Right forelimb (tissue), 1 donor: ENCODE measurements at places on chromosomes 1 and 21.

- DNase-seq = no peak
Measured at GRCh38 chr21:37593015-37593414, 226.4 kb downstream of the DYRK1A start.

- DNase-seq = peak; percentile 32
Measured at GRCh38 chr1:1939296-1940122, 20.4 kb upstream of the TMEM52 start.

DNA sequence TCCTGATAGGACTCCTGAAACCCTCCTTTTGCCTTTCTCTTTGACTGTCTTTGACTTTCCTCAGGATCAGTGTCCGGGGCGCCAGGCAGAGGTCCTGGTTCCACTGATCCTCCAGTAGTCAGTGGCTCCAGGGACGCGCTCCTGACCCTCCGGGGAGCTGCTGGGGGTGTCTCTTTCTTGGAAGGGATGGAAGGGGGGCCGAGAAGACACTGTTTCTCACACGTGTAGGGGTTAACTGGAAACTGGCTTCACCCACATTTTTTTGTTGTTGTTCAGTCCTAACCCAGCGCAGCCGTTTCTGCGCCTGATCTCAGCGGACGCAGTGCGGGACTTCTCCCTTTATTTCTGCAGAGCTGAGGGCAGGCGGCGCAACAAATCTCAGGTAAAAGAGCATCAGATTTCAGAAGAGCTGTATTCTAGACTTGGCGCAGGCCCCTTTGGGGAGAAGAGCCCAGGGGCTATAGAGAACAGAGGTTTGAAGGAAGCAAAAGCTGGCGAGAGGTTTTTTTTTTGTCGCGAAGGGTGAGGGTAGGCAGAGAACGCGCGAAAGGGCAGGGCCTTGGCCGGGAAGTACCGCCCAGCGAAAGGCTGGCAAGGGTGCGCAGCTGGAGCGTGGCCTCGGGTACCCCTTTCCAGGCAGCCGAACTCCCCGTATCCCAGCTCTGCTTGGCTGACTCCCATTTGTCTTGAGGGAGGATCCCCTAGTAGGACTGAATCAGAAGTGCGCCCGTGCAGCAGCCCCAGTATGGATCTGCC, 4.3 kb upstream of the LHX9 start:
- DNase-seq = no peak

- no peak for DNase-seq
Measured at GRCh38 chr1:162128693-162129356, 59.3 kb downstream of the NOS1AP start.

DNA sequence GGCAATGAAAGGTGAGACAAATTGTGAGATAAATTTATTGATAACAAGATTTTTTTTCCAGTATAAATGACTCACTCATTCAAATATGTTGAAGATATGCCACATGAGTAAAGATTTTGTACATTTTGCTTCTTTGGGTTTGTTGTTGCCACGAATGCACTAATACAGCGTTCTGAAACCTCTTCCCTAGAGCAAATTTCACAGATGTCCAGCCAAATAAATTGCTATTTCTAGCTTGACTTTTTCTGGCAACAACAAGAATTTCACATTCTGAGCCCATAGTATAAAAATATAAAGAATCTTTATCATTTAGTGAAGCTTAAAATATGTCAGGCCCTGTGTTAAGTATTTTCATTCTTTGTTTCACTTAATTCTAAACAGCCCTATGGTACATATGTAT, 114.5 kb upstream of the COL24A1 start:
- DNase-seq = no peak

- no peak for DNase-seq
Measured at GRCh38 chr1:25467193-25467592, 36.5 kb downstream of the MACO1 start.

DNA sequence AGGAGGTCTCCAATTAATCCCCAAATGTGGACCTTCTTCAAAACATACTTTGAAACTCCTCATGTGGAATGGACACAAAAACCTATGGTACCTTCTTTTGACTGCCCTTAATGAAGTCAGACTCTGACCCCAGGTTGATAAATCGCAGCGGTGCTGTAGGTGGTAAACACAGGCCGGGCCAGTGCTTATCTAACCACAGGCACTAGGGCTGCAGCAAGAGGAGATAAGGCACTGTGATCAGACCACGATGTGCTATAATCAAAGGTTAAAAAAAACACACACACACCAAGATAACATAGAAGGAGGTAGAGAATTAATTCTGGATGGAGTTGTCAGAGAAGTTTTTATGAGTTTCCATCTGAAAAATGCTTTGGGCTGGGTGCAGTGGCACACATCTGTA, 52.3 kb upstream of the SIPA1L2 start:
- DNase-seq = no peak

DNA sequence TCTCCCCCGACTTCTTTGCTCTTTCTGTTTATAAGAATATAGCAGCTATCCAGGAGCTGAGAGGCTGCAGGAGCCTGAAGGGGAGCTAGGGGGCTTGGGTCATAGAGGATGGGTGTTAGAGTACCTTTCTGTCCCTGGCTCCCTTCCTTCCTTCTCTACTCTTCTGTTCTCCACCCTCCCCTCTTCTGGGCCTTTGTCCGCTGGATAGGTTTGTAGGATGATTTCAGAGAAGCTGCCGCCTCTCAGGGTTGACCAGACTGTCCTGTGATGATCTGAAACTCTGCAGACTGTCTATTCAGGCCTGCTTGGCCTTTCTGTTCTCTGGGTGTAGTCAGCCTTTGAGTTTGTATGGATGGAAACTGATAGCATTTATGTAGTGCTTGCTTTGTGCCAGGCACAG, 26.3 kb downstream of the PPFIA4 start:
- DNase-seq = no peak

- peak; percentile 81 for DNase-seq
Measured at GRCh38 chr1:16612332-16613172, 812 bp downstream of the NBPF1 start.

GRCh38 chr1:115539736-115540135, 102.0 kb upstream of the VANGL1 start:
- no peak for DNase-seq

DNA sequence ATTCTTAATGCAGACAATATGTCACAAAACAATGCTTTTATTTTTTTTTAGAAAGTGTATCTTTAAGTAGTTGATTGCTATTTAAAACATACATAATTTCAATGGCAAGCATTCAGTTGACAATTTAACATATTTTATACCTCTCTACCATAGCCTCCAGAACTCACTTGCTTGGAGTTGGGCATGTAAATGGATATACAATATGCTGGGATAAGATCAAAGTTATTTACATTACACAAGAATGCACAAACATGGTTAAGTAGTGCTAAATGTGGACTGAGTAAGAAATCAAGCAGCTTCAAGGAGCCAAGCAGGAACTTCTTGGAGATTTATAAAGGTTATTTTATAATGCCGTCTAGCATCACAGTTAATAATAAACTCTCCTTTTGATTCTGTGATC, 17.0 kb downstream of the CLCA4 start:
- DNase-seq = no peak

DNA sequence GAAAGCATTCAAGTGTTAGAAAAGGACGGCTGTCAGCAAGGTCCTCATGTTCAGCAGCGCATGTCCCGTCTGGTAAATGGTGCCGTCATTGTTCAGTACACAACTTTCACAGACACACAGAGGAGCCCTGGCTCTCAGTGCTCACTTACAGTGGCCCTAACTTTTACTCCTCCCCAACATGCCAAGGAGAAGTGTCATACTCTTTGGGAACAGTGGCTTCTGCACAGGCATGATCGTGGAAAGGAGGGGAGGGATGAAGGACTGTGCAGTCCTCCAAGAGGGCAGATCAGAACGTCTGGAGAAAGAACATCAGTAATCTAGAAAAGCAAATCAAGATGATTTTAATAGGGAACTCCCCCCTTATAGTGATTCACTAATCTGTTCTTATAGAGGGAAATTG, 3.8 kb upstream of the GRHL3 start:
- no peak for DNase-seq

- DNase-seq = no peak
Measured at GRCh38 chr1:39328586-39329121, 124.2 kb downstream of the MACF1 start.

DNA sequence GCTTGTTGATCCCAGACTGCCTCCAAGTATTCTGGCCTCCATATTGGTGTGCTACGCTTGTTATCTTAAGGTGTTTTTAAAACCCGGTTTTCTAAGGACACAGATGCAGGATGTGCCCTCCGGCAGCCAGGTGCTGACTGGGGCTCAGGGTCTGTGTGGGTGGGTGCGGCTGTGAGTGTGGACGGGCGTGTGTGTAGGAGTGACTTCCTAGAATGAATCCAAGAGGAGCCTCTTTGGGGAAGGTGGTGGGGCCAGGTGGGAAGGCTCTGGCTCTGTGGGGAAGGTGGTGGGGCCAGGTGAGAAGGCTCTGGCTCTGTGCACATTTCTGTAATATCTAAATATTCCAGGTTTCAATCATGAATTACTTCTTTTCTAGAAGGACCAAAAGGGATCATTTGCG, 12.8 kb upstream of the TSPEAR start:
- no peak for DNase-seq

DNA sequence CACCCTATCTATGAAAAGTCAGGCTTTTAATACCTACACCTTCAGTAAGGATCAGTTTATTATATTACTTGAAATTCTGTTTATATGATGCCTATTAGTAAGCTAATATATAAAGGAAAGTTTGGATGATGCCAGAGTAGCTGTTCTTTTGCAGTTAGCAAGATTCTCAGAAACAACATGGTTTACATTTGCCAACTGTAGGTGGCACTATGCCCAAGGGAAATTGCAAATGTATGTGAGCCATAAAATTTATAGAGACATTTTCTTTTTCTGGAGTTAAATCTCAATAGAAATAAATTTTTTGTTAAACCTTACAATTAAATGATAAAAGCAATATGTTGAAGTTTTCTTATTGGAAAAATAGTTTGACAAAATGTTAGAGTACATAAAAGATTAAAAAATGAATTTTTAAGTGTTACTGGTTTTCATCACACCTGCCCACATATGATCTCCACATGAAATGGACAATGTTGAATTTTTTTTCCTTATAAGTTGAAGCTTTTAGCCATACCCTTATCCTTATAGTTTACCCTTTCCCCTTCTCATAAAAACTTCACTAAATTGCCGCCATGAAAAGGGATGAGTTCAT, 32.1 kb upstream of the EPHX4 start:
- DNase-seq = no peak

- DNase-seq = no peak
Measured at GRCh38 chr1:221170171-221170570, 290.9 kb downstream of the HLX start.

GRCh38 chr1:171455967-171456366, 29.4 kb upstream of the PRRC2C start:
- DNase-seq = no peak

DNA sequence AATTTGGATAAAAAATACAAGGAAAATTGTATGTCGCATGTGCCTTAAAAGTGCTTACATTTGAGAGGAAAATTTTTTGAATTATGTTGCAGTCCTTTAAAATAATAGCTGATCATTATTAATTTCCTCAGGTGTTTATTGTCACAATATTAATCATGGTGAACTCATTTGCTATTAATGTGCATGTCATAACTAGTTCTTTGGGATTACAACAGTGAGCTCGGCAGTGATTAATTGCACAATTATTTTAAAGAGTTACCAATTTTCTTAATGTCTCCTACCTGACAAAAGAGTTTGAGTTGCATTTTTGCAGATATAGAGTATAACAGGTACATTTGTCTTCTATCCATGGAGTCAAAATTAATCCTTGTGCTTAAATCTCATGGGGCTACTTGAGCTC, 854.3 kb downstream of the BRINP3 start:
- no peak for DNase-seq

GRCh38 chr1:244460197-244460596, 876 bp upstream of the CATSPERE start:
- no peak for DNase-seq

DNA sequence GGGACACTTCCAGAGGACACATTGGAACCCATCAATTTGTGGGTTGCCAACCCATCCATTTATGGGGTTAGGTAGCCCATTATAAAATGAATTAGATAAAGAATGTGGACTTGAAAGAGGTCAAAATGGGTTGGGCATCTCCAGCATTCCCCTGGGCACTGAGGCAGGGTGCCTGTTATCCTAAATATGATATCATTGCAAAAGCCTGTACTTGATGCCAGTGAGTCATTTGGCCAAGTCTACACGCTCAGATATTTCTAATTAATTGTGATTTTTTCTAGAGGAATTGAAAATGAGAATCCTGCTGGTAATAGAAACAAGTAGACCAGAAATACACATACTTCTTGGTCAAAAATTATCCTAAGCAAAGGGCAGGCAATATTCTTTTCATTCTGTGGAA, 21.9 kb upstream of the NBL1 start:
- DNase-seq = no peak

DNA sequence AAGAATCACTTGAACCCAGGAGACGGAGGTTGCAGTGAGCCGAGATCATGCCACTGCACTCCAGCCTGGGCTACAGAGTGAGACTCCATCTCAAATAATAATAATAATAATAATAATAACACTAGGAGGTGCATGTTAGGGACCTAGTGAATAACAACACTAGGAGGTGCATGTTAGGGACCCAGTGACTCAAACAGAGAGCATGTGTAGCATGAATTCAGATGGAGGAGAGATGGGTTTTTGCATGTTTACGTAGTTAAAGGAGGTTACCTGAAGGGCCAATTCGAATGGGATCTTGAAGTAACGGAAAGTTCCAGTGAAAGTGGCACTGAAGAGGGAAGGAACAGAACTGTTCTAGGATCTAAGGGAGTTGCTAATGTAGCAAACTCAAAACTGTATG, 7.1 kb upstream of the KCNK1 start:
- no peak for DNase-seq

- DNase-seq = no peak
Measured at GRCh38 chr1:247367786-247368422, 36.2 kb upstream of the ZNF496 start.

GRCh38 chr1:179825798-179826460, 51.7 kb downstream of the TOR1AIP2 start:
- no peak for DNase-seq

DNA sequence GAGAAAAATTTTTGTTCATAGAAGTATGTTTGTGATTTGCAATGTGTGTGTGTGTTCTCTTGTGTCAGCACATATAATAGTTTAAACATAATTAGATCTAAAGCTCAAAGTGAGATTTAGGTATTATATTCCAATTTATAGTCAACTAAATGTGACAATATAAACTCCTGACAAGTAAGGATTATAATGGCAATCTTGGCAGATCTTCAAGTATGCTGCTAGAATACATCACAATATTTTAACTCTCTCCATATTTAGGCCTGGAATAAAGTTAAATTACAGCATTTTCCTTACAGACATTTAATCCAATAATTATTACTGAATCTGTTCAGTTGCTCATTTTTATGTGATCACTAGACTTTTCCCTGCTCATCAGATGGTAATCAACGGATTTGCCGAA, 65.8 kb downstream of the LYPLAL1 start:
- no peak for DNase-seq

- no peak for DNase-seq
Measured at GRCh38 chr1:182408435-182409075, 8.1 kb upstream of the TEDDM1 start.

- DNase-seq = no peak
Measured at GRCh38 chr1:159898527-159898926, 1.4 kb downstream of the CFAP45 start.
